ENCODE measurements at places on chromosomes 5 and 9.

GRCh38 chr9:84111726-84112125, 131.1 kb downstream of the RMI1 start:
- no peak for DNase-seq

GRCh38 chr5:40734986-40735385, 20.8 kb downstream of the TTC33 start:
- no peak for DNase-seq

DNA sequence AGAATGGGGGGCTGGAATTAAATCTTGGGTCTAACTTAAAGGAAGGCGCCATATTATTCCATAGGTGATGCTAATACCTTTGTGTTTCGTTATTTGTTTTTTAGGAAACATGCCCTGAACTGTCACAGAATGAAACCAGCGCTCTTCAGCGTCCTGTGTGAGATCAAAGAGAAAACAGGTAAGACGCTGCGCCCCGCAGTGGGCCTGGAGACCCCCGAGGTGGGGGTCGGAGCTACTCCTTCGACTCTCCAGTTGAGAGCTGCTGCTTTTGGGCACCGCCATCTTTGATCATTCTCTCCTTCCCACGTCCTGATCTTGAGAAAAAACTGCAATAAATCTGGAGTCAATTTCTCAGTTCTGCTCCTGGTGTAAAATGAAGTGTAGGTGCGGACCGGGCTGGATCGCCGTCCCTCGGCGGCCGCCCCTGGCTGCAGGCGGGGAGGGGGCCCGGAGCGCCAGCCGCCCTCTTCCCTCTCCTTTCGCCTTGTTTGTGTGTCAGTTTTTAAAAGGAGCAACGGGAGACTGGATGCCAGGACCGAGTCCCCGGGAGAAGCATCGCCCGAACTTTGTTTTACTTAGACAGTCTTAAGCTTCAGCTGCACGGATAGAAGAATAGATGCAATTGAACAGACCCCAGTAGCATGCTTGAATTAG, 1.4 kb downstream of the PBX3 start:
- DNase-seq, result no peak

DNA sequence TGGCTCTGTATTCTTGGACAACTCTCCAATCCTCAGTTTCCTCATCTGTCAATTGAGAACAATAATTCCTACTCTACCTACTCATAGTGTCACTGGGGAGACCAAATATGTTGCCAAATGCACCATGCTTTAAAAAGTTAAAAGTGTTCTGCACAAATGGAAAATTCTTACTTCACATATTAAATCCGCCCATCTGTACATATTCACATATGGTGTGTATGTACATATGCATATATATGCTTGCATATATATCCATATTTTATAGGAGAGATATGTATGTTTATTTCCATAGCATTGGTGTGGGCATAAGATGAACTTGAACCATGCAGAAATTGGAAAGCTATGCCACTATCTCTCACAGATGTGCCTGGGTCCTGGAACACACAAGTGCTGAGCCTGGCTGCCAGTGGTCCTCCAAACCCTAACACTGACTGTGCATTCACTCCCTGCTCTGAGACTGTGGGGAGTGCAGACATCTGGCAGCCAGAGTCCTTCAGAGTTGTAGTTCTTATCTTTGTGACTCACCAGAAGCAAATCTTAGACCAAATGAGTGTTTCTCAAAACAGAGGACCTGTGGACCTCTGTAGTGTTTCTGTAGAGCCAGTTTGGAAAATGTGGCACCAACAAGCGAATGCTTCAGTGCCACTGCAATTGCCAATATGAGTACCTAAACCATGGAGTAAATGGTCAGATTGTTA, 168.7 kb downstream of the GRIA1 start:
- DNase-seq, result no peak

DNA sequence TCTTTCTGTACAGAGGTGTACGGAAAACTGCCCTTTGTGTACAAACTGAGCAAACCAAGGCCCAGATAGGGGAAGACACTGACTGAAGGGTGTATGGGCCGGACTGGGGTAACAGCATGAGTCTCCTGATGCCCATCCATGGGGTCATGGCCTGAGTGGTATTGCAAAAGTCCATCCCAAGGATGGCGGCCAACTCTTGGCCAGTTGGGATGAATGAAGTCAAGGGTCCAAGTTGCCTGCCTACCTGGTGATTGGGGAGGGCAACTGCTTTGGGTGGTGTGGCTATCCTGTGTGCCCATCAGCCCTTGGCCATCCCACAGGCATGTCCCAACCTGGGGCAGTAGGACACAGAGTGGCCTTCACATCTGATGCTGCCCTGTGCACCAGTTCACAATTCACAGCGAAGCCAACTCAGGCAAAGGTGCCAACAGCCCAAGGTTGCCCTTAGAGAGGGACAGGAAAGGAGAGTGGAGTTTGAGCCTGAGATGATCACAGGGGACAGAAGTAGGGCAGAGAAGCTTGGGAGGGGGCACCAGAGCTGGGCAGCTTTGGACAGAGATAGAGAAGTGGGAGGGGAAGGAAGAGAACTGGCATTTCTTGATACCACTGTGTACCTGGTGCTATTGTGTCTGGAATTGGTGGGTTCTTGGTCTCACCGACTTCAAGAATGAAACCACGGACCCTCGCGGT, 46.6 kb downstream of the COL15A1 start:
- DNase-seq, result no peak

DNA sequence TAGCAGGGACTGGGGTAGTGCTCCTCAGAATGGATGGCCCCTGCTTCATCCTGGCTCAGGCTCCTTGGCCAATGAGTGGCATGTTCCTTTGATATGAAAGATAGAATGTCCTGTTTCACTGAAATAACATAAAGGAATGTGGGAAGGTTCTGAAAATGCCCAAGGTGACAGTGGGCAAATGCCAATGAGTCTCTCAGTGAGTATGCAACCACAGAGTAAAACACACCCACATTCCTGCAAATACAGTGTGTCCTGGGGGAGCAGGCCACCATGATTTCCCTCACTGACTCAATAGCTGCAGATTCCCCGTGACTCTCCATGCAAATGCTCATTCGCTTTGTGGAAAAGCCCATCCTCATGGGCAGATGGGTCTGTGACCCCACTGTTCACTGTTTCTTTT, 36.4 kb downstream of the ZNF366 start:
- no peak for DNase-seq

- no peak for DNase-seq
Observed at GRCh38 chr5:17308326-17309065, 91.1 kb downstream of the BASP1 start.

- no peak for DNase-seq
Observed at GRCh38 chr5:124876983-124877382, 130.5 kb upstream of the ZNF608 start.

All from DMS 273 treated with DMSO at 0.1 percent for 48 hours (cell line).